WTC11 (cell line): ENCODE measurements at places on chromosomes 7 and 10.

GRCh38 chr10:5334196-5334880, 30.4 kb upstream of the UCN3 start:
- H3K27me3 ChIP-seq = peaks cover 2% of the 10 kb centered on the region
- H3K4me1 ChIP-seq = no peaks in the 10 kb centered on the region
- no peak overlapping the region for H3K27ac ChIP-seq
- H3K36me3 ChIP-seq = no peaks in the 10 kb centered on the region

GRCh38 chr10:60977161-60978122, 33.5 kb upstream of the RHOBTB1 start:
- H3K27me3 ChIP-seq = no peaks in the 10 kb centered on the region
- H3K36me3 ChIP-seq = no peaks in the 10 kb centered on the region
- DNase-seq = no peak
- no peak overlapping the region for H3K27ac ChIP-seq
- H3K4me3 ChIP-seq = no peak overlapping the region

DNA sequence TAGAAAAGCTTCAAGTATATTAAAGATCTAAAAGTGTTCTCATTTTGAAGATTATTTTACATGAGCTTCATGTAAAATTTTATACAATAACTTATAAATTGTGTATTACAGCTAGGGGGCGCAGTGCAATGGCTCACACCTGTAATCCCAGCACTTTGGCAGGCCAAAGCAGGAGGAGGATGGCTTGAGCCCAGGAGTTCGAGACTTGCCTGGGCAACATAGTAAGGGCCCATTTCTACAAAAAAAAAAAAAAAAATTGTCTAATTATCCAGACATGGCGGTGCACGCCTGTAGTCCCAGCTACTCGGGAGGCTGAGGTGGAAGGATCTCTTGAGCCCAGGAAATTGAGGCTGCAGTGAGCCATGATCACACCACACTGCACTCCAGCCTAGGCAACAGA, 16.6 kb downstream of the ACBD5 start:
- peaks cover 13% of the 10 kb centered on the region for H3K36me3 ChIP-seq
- no peaks in the 10 kb centered on the region for H3K27me3 ChIP-seq
- peak; percentile 28 for DNase-seq
- no peak overlapping the region for H3K27ac ChIP-seq

DNA sequence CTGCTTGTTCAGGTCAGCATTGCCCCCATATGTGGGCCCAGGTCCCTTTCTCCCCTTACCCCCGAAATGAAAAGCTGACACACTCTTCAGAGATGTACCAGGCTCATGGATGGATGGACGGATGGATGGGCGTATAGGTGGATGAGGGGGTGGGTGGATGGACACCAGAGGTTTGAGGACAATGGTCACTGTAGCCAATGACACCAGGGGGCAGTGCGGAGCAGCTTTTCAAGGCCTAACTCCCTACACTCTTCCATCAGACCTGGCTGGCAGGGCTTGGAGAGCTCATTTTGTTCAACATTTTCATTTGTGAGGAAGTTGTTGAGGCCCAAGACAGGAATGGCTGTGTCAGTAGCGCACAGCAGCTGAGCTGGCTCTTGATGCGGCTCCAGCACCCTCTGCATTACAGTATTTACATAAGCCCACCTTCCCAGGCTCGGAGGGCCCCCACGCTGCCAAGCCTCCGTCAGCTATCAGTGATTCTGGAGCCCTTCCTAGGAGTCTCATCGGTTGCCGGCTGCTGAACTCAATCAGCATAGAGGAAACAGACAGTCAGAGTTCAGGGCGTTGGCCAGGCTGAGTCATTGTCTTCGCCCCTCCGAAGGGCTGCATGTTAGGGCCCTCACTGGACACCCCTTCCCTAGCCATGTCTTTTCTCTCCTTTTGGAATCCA, 11.6 kb upstream of the FFAR4 start:
- H3K27me3 ChIP-seq = no peaks in the 10 kb centered on the region
- H3K27ac ChIP-seq = no peak overlapping the region
- no peaks in the 10 kb centered on the region; the same call in 1 of the 2 replicates for H3K36me3 ChIP-seq
- peaks cover 11% of the 10 kb centered on the region for H3K4me1 ChIP-seq
- peak; percentile 85 for DNase-seq

DNA sequence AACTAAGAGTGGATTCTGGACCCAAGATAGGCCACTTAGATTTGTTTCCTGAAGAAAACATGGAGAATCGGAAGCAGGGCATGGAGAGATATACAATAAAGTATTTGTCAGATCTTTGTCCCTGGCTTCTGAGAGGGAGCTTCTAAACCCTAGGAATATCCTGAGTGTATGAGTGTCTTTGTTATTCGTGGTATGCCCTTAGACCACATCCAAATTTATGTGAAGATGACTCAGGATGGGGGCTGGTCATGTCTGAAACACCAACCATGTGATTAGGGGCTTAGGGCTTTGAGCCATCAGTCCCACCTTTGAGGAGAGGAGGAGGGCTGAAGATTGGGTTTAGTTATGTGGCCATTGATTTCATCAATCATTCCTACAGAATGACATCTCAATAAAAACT, 69.7 kb upstream of the PLPP4 start:
- DNase-seq = no peak
- H3K27me3 ChIP-seq = no peaks in the 10 kb centered on the region
- H3K36me3 ChIP-seq = no peaks in the 10 kb centered on the region

DNA sequence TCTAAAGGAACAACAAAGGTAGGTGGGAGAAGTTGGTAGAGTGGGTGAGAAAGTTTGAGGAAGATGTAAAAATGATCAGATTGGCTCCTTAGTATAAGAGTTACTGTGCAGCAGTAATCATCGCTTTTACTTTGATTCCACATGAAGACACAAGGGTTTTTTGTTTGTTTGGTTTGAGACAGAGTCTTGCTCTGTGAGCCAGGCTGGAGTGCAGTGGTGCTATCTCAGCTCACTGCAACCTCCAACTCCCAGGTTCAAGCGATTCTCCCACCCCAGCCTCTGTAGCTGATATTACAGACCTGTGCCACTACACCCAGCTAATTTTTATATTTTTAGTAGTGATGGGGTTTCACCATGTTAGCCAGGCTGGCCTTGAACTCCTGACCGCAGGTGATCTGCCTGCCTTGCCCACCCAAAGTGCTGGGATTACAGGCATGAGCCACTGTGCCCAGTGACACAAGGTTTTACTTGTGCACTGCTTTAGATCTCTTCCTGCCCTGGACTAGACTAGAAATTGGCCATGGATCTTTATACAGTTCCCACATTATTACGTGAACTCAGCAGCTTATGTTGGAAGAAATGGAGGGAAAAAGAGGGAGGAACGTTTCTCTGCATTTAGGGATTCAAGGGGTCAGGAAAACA, 10.7 kb downstream of the LUC7L2 start:
- no peak overlapping the region for H3K4me3 ChIP-seq
- peaks cover 4% of the 10 kb centered on the region for H3K36me3 ChIP-seq
- peaks cover 59% of the 10 kb centered on the region for H3K4me1 ChIP-seq

- no peaks in the 10 kb centered on the region for H3K36me3 ChIP-seq
- no peak for DNase-seq
- H3K27ac ChIP-seq = no peak overlapping the region
- peaks cover 9% of the 10 kb centered on the region; the same call in 1 of the 2 replicates for H3K4me1 ChIP-seq
- H3K4me3 ChIP-seq = no peak overlapping the region
Observed at GRCh38 chr10:71502851-71503250, 106.1 kb downstream of the CDH23 start.

DNA sequence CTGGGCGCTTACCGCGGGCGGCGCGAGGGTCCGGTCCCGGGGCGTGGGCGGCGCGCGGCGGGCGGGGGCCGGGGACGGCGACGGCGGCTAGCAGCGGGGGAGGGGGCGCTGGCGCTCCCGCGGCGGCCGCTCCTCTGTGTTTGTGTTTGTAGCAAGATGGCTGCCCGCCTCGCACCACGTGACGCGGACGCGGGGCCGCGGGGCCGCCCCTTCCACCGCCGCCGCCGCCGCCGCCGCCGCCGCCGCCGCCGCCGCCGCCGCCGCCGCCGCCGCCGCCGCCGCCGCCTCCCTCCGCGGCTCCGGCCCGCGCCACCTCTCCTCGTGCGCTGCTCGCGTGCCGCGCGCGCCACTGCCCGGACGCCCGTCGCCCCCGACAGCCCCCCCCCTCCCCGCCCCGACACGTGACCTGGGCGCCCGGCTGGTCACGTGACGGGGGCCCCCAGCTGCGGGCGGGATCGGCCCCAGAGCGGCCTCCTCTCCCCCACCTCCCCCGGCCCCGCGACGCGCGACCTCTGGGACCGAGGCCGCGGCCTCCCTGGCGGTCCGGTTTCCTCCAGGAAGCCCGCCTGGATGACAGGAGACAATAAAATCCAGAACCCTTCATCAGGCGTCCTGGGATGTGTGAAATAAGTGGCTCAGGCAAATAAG, at the start of gene GIGYF1:
Gene GIGYF1 (minus strand): TSS at position 153 of the 648 bp plus-strand sequence. CDS start 6,012 bp downstream, outside the sequence.
- peak within 1 kb of the TSS; percentile 96 for H3K4me3 ChIP-seq
- peak within 1 kb of the TSS; percentile 97 for H3K27ac ChIP-seq
- peaks cover 47% of the 10 kb centered on the region for H3K4me1 ChIP-seq

DNA sequence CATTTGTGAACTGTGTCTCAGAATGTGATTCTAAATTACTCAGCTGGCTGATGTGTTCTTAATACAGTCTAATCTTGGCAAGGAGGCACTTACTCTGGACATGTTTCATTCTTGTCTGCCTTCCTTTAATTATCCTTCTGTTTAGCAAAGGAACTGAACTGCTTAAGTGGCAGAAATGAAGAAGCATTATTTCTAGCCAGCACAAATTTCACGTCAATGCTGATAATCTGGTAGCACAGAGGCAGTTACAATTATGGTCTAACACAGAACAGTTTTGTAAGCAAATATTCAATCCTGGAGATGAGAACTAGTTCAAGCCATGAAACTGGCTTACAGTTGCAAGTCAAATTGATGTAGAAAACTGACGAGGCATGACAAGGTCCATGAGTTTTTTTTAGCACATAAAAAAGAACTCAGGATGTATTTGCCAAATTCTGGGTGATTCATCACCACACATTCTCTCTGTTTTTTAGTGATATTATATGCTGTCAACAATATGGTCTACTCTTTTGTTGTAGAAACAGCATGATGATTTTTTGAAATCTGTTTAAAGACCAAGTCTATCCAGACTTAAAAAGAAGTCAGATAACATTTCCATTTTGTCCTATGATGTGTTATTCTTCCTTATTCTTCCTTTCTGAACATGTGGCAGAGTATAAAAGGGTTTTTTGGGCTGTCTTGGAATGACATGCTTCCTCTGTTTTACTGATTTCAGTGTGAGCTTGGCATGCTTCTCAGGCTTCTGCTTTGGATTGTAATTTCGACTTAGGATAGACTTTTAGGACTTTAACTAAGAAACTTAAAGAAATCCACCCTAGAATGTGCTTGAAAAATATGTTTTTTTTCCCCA, 154.8 kb downstream of the DNAJB9 start:
- peaks cover 6% of the 10 kb centered on the region for H3K4me1 ChIP-seq
- no peaks in the 10 kb centered on the region for H3K27me3 ChIP-seq
- H3K36me3 ChIP-seq = no peaks in the 10 kb centered on the region
- H3K27ac ChIP-seq = no peak overlapping the region
- no peak overlapping the region for H3K4me3 ChIP-seq

GRCh38 chr7:77244222-77244934, 44.8 kb upstream of the FGL2 start:
- no peaks in the 10 kb centered on the region for H3K27me3 ChIP-seq
- peaks cover 25% of the 10 kb centered on the region for H3K4me1 ChIP-seq
- H3K4me3 ChIP-seq = no peak overlapping the region

DNA sequence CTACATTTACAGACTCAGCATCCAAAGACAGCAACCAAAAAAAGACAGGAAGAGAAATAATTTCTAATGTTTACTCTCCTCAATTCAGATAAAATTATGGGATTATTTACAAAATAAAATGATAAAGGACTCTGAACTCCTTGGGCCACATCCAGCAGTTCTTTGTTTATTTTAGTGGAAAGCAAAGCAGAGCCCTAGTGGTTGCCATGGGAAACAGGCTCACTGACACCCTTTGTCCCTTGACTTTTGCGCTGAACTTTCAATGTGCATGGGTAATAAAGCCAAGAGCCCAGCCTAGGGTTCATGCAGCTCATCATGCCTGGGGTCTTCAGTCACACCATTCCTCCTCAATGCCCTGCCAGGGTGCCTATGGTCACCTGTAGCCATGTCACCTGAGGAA, 442.6 kb upstream of the IGFBP3 start:
- H3K36me3 ChIP-seq = no peaks in the 10 kb centered on the region
- H3K4me1 ChIP-seq = peaks cover 5% of the 10 kb centered on the region
- H3K27me3 ChIP-seq = no peaks in the 10 kb centered on the region
- H3K4me3 ChIP-seq = no peak overlapping the region
- no peak overlapping the region for H3K27ac ChIP-seq

GRCh38 chr10:58334817-58335305, at the start of gene UBE2D1:
TSS of gene UBE2D1 (plus strand) at chr10:58335006. CDS start at chr10:58335202, 196 bp downstream.
- DNase-seq = peak; percentile 93
- peaks cover 19% of the 10 kb centered on the region for H3K4me1 ChIP-seq
- no peaks in the 10 kb centered on the region for H3K27me3 ChIP-seq
- H3K27ac ChIP-seq = peak within 1 kb of the TSS; percentile 64; the same call in 1 of the 2 replicates
- H3K36me3 ChIP-seq = no peaks in the 10 kb centered on the region

DNA sequence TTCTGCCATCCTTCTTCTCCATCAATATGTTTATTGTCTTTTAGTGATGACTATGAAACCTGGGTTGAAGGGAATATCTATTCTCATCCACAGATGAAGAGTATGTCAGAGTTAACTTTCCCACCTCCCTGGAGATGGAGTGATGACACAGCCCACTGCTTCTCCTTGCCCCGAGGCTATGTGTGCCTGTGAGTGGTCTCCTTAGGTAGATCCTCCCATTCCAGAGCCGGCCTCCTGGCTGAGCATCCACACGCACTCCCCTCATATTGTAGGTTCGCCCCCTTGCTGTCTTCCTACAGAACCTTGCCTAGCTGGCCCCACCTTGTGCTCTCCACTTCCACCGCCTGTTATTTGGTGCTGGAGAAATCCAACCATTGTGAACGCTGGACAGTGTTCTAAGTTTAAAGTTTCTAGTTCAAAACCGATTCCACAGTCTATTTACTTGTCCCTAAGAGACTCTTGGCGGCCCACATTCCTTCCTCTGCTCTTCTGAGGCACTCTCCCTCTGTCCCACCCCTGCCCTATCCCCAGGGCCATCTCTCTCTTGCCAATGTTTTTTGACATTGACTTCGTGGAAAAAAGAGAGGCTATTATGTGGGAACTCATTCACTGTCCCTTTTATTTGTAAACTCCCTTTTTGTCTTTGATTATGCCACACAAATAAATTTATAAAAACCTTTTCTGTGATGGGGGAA, 168.0 kb downstream of the ZNF438 start:
- DNase-seq = no peak
- no peak overlapping the region for H3K4me3 ChIP-seq
- H3K36me3 ChIP-seq = no peaks in the 10 kb centered on the region
- H3K27ac ChIP-seq = no peak overlapping the region; the same call in 1 of the 2 replicates
- no peaks in the 10 kb centered on the region; the same call in 1 of the 2 replicates for H3K27me3 ChIP-seq

GRCh38 chr7:27030393-27031050, 65.3 kb downstream of the HOXA1 start:
- H3K36me3 ChIP-seq = no peaks in the 10 kb centered on the region
- H3K27ac ChIP-seq = peak overlapping the region; percentile 17; the same call in 1 of the 2 replicates
- no peak for DNase-seq

- no peak overlapping the region for H3K27ac ChIP-seq
- peaks cover 76% of the 10 kb centered on the region for H3K36me3 ChIP-seq
- peaks cover 5% of the 10 kb centered on the region; the same call in 1 of the 2 replicates for H3K27me3 ChIP-seq
- no peak overlapping the region for H3K4me3 ChIP-seq
- H3K4me1 ChIP-seq = no peaks in the 10 kb centered on the region
- no peak for DNase-seq
Observed at GRCh38 chr10:6842722-6843121, 262.6 kb upstream of the PRKCQ start.
